ENCODE measurements at places on chromosomes 13 and 19.

GRCh38 chr19:1085676-1086442, 9.3 kb downstream of the POLR2E start:
- no peak for DNase-seq

DNA sequence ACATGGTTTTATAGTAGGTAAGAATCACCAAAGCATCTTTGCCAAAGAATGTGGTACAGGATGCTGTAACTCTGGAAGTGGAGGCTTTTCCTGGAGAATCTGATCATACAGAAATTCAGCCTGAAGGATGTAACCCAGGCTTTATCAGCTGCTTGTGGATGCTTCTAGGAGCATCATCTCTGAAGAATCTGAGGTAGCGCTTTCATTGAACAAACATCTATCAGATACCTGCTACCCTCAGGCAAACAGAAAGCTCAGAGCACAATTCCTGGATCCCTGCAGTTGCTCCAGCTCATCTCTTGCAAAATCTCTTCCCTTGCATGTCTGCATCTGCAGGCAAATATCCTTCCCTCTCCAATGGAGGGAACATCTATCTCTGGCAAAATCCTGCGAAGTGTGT, 9.3 kb downstream of the FAM124A start:
- no peak for DNase-seq

DNA sequence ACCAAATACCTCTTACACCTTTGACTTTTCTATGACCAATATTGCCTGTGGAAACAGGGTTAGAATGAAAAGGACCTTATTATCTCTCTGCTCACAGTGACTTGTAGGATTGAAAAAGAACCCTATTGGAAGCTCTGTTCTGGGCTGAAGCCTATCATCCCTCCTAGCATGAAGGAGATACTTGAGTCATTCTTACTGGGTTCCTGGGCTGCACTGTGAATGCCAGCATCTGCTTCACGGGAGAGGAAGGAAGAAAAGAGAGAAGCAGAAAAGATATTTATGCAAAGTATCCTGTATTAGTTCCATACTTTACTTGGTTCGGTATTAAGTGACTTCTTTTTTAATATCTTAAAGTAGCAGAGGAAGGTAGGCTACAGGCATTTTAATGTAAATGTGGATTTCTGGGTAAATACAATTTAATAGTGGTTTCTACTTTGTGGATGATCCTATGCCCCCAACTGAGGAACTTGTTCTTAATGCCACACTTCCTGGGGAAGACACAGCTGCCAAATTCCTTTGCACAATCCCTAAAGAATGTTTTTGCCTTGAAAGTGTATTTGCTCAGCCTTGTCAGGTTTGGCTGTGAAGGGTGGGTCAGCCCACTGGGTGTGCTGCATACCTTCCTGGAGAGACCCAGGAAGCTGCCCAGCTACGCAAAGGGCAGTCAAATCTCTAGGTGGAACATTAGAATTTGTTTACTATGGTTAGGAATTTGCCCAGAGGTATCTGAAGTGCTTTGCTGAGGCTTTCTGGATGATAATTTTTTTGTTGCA, 13.7 kb upstream of the SCEL start:
- no peak for DNase-seq

- no peak for DNase-seq
Observed at GRCh38 chr19:16871871-16872270, 16.9 kb upstream of the F2RL3 start.

- DNase-seq: peak; percentile 92
Observed at GRCh38 chr13:46751811-46752635, 44.9 kb downstream of the ESD start.

DNA sequence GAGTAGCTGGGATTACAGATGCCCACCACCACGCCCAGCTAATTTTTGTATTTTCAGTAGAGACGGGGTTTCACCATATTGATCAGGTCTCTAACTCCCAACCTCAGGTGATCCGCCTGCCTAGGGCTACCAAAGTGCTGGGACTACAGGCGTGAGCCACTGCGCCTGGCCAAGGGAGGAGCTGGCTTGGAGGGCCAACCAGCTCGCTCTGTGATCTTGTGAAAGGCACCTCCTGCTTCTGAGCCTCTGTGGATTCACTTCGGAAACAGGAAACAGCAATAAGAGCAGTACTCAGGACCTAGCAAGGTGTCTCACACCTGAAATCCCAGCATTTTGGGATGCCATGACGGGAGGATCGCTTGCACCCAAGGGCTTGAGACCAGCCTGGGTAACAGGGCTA, 2.0 kb upstream of the ELL start:
- DNase-seq: no peak

- no peak for DNase-seq
Observed at GRCh38 chr13:26222520-26223046, 469 bp upstream of the RNF6 start.

DNA sequence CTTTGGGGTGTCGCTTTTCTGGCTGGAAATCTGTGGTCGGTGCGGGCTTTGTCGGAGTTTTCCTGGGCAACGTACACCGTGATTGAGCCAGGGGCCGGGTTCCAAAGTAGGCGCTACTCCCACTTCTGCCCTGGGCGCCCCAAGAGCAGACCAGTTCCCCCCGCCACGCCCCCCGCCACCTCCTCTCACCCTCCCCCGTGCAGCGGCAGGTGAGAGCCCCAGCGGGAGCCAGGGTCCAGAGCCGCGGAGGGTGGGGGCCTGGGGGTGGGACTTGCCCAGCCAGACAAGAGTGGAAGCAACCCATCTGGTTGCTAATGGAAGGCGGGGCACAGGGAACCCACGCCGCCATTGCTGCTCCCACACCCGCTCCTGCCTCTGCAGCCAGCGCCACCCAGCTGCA, 2195.9 kb downstream of the PCDH9 start:
- DNase-seq: no peak

DNA sequence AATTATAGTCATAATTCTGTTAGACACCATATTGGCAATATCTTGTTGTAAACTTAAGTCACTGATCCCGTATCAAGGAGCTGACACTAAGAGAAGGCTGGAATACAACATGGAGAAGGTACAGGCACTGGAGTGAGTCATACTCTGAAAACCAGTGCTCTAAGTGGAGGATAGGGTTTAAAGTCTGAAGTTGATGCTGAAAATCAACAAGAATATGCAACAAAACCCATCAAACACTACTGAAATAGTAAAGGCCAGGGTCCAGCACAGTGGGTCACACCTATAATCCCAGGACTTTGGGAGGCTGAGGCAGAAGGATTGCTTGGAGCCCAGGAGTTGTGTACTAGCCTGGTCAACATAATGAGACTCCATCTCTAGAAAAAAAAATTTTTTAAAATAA, 73.2 kb upstream of the KLF5 start:
- DNase-seq: no peak

DNA sequence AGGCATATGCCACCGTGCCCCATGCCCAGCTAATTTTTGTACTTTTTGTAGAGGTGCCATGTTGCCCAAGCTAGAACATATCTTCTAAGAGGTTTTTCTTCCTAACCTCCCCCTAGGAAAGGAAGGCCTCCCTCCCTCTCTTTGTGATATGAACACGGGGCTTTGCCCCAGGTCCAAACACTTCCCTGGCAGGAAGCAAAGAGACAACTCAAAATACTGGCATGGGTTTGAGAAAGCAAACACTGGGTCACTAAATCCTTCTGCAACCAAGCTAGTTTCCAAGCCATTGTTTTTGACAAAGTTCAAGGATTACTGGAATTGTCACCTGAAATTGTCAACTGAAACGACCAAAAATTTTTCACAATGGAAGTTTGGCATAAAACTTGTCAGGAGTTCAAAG, 8.8 kb downstream of the CC2D1A start:
- no peak for DNase-seq

All from immature natural killer cell (primary cell).